ENCODE measurements at places on chromosomes 5 and 9.

- no peak for DNase-seq
Measured at GRCh38 chr9:85676790-85677189, 65.0 kb downstream of the AGTPBP1 start.

DNA sequence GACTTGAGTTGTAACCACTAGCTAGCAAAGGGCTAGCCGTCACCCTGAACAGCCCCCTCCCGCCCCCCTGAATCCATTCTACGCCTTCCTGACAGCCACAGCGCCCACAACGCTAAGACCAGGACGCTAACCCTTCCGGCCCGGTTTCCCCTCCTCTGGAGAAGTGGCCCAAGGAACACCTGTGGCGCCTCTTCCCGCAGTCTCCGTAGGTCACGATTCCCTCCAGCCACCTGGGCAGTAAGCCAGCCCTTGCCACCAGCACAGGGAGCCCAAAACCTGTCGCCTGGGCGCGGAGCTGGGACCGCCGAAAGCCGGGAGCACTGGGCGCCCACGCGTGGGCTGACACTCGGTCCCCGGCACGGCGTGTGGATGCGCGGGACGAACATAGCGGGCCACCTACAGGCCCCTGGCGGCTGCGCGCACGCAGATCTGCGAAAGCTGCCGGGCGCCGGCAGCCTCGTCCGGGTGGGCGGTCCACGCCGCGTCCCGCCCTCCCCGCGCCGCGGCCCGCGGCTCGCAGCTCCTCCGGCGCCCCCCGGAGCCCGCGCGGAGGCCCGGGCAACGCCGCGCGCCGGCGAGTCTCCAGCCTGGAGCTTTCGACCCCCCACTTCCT is 596 bp downstream of the IRF1 start:
- peak; percentile 67 for DNase-seq

DNA sequence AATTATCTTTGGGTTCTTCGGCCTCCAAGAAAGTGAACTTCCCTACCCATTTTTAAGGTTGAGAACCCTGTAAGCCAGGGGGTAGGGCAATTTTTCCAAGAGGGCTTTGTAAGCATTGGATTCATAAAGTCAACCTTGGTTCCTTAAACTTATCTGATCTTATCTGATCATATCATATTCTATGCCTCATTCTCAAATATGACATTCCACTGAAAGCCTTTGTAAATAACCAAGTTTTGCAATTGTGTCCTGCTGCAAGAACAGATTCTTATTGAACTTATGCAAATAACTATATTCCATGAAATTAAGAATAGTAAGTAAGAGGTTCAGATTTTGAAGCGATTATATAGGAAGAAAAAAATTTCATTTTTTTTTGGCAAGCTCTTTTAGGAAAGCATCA is 649.5 kb downstream of the LRRC70 start:
- DNase-seq, result no peak

DNA sequence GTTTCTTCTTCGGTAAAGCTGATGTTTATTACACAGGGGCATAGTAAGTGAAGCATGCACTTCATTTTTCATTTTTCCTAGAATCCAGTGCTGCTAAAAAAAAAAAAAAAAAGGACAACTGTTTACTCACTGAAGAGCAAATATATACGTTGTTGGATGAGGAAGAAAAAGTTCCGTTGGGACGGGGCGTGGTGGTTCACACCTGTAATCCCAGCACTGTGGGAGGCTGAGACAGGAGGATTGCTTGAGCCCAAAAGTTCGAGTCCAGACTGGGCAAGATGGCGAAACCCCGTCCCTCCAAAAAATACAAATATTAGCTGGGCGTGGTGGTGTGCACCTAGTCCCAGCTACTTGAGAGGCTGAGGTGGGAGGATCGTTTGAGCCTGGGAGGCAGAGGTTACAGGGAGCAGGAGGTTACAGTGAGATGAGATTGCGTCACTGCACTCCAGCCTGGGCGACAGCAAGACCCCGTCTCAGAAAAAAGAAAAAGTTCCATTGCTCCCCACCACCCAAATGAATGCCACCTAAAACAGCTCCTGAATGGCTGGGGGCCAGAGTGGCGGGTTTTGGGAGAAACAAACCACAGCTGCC is 60.1 kb upstream of the GNE start:
- DNase-seq, result no peak

GRCh38 chr9:77495834-77496671 is 152.1 kb downstream of the GNA14 start:
- no peak for DNase-seq

GRCh38 chr5:173456751-173457171 is 128.5 kb upstream of the STC2 start:
- DNase-seq, result no peak

Measured in right kidney (tissue), 9 donors.